Frontal cortex (tissue), 4 donors: ENCODE measurements at places on chromosomes 4 and X. TPM values are rescaled to one million over a fixed set of nuclear protein-coding genes. Genes with fewer than 3 reads are reported as not detected.

DNA sequence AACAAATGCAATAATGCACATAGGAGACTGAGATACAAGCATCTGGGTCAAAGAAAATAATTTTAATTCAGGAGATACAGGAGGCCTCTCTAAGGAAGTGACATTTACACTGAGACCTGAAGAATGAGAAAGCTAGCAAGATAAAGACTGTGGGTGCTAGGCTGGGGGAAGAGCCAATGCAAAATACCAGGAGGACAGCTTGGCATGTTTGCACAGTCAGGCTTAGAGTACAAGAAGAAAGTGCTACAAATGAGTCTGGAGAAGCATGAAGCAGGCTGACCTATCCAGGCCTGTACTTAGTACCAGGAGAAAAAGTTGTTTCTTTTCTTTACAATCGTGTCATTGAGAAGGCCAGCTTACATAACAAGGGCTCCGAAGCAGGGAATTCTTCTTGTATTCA lies 56.9 kb downstream of the GABRB1 start:
- DNase-seq = no peak

DNA sequence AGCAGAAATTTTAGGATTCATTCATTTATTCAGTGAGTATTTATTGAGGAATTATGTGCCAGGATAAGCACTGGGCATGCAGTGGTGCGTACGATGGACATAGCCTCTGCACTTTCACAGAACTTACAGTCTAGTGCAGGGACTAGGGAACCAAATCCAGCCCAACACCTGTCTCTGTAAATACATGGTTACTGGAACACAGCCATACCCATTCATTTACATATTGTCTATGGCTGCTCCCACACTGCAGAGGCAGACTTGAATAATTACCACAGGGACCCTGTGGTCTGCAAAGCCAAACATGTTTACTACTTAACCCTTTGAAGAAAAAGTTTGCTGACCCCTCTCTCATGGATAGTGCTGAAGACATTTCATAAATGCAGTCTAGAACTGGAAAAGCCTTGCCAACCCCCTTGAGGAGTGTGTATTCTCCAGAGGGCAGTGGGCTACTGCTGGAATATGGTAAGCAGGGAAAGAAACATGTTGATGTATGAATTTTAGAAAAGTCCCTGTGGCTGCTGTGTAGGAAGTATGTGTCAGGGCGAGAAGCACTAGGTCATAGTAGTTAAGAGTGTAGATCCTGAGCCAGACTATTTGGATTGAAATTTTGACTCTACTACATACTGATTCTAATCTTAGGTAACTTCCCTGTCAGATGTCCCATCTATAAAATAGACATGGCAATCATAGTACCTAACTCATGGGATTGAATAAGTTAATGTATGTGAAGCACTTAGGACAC lies 75.5 kb downstream of the GALNT7 start:
- DNase-seq = no peak

- DNase-seq = no peak
Observed at GRCh38 chrX:8284131-8284530, 113.1 kb upstream of the VCX2 start.

Gene TMEM271
- total RNA-seq = 15.9 TPM

GRCh38 chrX:107654872-107655761 lies 26.8 kb downstream of the PRPS1 start:
- DNase-seq = no peak

DNA sequence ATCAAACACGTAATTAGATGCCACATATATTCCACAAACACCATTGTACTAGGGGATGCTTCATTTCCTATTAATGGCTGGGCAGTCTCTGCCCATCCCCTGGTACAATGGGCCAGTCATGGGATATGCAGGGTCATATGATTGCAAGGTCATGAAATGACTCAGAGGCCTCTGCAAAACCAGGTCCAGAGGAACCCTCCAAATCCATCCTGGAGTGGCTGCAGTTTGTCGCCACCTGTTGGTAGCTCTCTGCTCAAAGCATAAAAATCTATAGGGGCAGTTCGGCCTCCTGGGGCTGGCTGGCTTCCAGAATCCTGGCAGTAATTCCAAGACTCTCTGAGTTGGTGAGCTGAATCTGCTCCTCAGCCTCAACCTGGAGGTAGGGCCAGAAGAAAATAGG lies 22.9 kb upstream of the PUDP start:
- DNase-seq = no peak

GRCh38 chr4:20266215-20267082 lies 14.7 kb downstream of the SLIT2 start:
- DNase-seq = no peak

Gene SASH3
- total RNA-seq = 0.82 TPM

Gene SLC6A14
- total RNA-seq = not detected

Gene SMIM20
- 14.7 TPM for total RNA-seq

GRCh38 chr4:140277576-140277975 lies 95.9 kb upstream of the SCOC start:
- DNase-seq = no peak

DNA sequence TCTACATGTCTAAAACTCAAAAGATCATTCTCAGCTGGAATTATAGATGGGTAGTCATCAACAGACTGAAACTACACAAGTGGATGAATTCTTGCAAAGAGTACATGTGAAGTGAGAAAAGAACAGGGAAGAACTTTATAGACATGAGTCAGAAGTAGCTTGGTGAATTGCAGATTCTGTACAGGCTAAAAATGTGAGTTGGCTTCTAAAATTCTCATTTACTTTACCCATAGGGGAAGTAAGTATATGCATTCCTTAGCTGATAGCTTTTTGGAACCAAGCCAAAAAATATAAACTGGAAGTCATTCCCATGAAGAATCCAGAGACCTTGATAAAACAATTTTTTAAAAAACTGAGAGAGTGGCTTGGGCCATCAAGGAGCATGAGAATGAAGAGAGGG lies 584.2 kb upstream of the FTHL17 start:
- no peak for DNase-seq

DNA sequence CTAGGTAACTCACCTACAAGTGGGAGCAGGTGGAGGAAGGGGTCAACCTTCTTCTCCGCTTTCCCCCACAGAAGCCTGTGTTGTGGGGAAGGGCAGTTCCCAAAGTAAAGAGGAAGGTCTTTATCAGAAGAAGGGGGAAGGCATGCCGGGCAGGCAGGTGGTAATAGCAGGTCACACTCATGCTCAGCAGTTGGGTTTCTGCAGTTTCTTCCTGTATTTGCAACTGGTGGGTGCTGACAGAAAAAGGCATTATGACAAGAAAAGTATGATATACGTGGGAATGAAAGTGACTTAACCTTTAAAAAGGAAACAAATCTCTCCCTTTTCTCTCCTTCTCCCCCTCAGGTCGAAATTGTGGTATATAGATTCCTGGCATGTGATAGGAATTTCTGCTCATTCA lies 3.7 kb downstream of the MTMR1 start:
- no peak for DNase-seq
